ENCODE measurements at places on chromosomes 2 and 18. TPM values are rescaled to one million over a fixed set of nuclear protein-coding genes. Genes with fewer than 3 reads are reported as not detected.

The FRZB gene
- total RNA-seq = 6.9 TPM

The AKAIN1 gene
- total RNA-seq = not detected

The KCNE4 gene
- 21.2 TPM for total RNA-seq

The C2orf72 gene
- 0.24 TPM for total RNA-seq

The ASXL3 gene
- 5.0 TPM for total RNA-seq

The VIT gene
- total RNA-seq = 36.2 TPM

The RGPD3 gene
- 0.14 TPM for total RNA-seq

The XDH gene
- total RNA-seq = not detected

The IL1R1 gene
- 189 TPM for total RNA-seq

The SSB gene
- 75.7 TPM for total RNA-seq

The MC2R gene
- total RNA-seq = not detected

The RTP5 gene
- total RNA-seq = 0.10 TPM

The PLA2R1 gene
- 13.9 TPM for total RNA-seq

The STARD6 gene
- not detected for total RNA-seq

The CHRNG gene
- total RNA-seq = not detected

The SKOR2 gene
- total RNA-seq = not detected

The ZC3H6 gene
- total RNA-seq = 17.0 TPM

The NDUFAF7 gene
- 13.3 TPM for total RNA-seq

The ABCG5 gene
- total RNA-seq = not detected

The FZD7 gene
- total RNA-seq = 20.9 TPM

The ATP5F1A gene
- total RNA-seq = 236 TPM

The SLC5A7 gene
- not detected for total RNA-seq

The OR6B2 gene
- not detected for total RNA-seq

The PSMA8 gene
- total RNA-seq = not detected

The ALPG gene
- not detected for total RNA-seq

The EML6 gene
- 12.1 TPM for total RNA-seq

The UCN gene
- 0.95 TPM for total RNA-seq

The MROH2A gene
- total RNA-seq = not detected

The LOXL3 gene
- total RNA-seq = 11.8 TPM

The CROCC2 gene
- not detected for total RNA-seq

The FBXO48 gene
- total RNA-seq = 0.51 TPM

The LBX2 gene
- 1.5 TPM for total RNA-seq

The UGT1A3 gene
- not detected for total RNA-seq

The TMEM17 gene
- 3.1 TPM for total RNA-seq

The CCDC178 gene
- 0.97 TPM for total RNA-seq

The NPPC gene
- 0.93 TPM for total RNA-seq

The RBKS gene
- 1.5 TPM for total RNA-seq

The PROC gene
- not detected for total RNA-seq

The LIMS3 gene
- 4.9 TPM for total RNA-seq

The DPYSL5 gene
- not detected for total RNA-seq
